Stimulated activated CD4-positive, alpha-beta T cell treated with anti-CD3 and anti-CD28 coated beads, TNF-alpha, amount 100 ng/mL, for 4 hours (primary cell): ENCODE measurements at places on chromosomes 1 and 21.

GRCh38 chr1:8664887-8665286 lies 152.6 kb downstream of the RERE start:
- DNase-seq: no peak

DNA sequence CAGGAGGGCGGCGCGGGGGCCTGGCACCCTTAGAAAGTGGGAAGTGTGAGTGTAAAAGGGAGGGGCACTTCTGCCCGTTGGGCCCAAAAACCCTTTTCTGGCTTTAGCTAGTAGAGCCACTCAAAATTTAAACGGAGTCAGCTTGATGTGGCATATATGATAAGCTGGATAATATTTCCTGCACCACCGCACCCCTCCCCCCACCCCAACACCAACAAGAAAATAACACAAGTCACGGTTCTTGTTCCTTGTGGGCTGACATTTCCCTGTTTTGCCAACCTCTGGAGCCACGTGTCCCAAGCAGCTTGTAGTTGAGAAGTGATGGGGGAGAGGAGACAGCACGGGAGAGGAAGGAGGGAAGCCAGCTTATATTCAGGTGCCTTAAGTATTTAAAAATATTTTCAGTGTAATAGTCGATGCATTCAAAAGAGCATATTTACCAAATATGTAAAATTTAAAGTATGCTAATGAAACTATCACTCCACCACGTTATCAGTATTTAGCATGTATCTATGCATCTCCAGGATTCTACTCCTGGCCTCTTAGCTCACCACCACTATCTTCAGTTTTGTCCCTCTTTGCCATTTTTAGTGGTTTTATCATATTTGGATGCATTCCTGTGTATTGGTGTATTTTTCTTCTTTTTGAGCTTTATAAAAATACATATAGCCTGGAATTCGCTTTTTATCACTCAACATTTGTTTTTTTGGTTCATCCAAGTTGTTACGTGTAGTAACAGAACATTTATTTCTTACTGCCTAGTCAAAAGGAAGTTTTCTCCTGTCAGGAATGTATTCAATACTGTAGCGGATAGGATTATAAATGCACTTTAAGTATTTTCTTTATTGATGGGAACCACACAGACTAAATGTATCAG lies 773 bp upstream of the DDX59 start:
- no peak for DNase-seq

DNA sequence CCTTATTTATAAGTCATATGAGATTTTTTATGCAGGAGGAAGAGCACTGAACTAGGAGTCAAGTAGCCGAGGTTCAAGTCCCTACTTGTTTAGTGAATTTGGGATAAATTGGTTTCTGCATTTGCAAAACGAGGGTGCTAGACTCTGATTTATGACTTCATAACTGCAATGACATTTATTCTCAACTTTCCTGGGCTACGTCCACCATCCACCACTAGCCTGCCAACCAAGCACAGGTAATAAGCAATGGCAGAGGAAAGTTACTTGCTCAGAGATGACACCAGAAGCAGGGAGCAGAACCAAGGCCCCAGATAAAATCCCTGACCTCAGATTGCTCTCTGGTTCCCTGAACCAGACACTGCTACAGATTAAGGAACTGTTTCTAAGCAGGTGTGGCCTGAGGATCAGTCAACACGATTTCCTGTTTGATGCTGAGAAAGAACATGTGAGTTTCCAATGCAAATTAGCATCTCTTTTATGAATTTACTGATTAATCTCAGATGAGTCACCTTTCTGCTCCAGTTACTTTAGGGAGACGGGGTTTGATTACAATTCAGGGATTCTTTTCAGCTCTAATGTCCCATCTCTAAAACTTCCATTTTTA lies 52.7 kb downstream of the PLPP3 start:
- DNase-seq: no peak

- no peak for DNase-seq
These were observed 10.2 kb downstream of the SETSIP start for GRCh38 chr1:92065042-92065441.

DNA sequence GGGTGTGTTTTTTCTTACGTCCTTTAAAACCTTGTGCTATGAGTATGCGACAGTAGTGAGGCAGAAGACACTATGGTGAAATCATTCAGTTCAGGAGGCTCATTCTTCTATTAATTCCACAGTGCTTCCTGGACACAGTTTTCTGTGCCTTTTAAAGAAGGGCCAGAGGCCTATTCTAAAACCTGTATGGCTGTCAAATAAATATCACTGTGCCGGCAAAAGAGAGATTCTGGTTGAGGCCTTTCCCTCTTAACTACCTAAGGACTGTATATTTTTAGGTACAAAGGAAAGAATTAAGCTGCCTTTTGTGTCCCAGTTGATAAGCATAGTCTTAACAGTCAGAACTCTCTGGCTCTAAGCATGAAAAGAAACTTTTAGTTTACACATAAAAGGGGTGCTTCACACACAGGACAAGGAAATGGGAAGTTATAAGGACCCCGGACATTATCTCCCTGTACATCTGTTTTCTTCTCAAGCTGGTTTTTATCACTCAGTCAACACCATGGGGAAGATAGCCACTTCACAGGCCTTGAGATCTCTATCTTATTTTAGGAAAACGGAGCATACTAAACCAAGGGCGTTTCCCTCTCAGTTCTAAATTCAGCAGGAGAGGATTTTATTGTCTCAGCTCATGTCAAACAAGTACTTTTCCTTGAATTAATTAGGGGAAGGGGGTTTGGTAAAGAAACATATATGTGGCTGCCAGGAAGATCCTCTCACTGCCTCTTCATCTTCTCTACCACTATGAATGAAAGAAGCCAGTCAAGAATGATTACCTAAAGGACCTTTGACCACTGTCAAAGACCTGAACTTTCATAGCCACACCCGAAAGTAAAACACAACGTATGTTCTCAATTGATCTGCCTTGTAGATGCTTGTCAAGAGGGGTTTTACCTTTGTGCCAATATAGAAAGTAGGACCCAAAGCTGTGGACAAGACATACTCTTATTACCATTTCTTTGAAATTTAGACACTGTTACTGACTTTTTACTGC lies 71.4 kb upstream of the HSPA13 start:
- no peak for DNase-seq

- DNase-seq: no peak
These were observed 18.3 kb downstream of the CLIC6 start for GRCh38 chr21:34687065-34687464.

GRCh38 chr1:23249787-23250454 lies 32.6 kb upstream of the HTR1D start:
- DNase-seq: no peak

DNA sequence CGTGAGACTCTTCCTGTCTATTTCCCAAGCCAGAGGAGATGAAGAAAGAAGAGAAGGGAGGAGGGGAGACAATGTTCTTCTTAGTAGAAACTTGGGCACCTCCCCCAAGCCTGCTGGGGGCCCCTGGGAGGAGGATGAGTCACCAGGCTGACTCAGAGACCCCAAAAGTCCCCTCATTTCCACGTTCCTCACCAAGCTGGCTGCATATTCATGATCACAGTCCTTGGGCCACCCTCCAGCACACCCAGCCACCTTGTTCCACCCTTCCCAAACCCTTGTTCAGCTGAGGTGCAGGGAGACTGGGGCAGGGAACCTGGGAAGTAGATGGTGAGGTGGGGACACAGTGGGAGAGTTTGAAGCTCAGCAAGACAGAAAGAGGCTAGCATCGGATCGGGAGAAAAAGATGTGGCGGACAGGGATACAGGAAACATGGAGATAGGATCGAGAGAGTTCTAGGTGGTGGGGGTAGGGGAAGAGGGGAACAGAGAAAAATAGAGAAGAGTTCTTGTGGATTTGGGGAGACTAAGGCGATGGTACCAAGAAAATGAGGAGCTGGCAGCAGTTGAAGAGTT lies 712 bp downstream of the RAB13 start:
- no peak for DNase-seq

DNA sequence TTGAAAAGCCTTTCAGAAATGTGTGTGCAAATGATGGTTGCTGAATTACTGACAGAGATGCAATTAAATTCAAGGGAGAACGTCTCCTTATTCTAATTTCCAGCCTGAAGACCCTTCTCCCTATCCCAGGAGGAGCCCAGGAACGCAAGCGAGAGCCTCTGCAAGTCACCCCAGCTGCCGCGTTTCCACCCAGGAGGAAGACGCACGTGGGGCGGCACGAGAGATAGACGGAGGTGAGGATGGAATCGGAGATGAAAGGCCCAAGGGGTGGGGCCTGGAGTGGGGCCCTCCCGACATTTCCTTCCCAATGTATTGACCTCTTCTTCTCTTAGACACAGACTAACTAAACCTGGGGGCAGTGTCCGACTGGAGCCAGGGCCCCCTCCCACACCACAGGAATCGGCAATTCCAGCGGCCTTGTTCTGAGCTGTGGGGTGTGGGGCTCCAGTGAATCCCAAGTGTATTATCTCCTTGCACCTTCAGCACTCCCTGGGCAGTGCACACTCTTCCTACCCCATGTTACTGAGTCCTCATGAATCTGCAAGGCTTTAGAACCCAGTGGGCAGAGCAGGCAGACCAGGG lies 322.5 kb downstream of the AJAP1 start:
- DNase-seq: no peak

GRCh38 chr21:44890961-44891541 lies 17.6 kb upstream of the PTTG1IP start:
- no peak for DNase-seq

- DNase-seq: no peak
These were observed 22.6 kb upstream of the GBP4 start for GRCh38 chr1:89221341-89221740.

GRCh38 chr1:118210051-118210722 lies 25.2 kb upstream of the SPAG17 start:
- no peak for DNase-seq

GRCh38 chr1:112061056-112061455 lies 71.6 kb upstream of the KCND3 start:
- DNase-seq: no peak

DNA sequence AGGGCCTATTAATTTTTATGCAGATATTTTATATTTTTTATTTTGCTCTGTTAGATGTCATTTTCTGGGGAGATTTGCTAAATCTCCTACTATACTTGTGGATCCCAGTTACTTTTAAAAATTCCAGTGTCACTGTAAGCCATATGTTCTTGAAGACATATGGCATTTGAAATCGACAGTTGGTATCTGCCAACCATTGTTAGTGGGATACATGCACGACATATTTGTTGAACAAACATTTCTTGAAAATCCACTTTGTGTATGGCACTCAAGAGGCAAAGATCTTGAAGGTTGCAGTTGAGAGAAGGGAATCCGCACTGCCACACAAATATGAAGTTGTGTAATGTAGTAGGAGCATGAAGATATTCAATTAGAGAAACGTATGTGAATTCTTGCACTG lies 287.7 kb downstream of the HHAT start:
- DNase-seq: no peak

DNA sequence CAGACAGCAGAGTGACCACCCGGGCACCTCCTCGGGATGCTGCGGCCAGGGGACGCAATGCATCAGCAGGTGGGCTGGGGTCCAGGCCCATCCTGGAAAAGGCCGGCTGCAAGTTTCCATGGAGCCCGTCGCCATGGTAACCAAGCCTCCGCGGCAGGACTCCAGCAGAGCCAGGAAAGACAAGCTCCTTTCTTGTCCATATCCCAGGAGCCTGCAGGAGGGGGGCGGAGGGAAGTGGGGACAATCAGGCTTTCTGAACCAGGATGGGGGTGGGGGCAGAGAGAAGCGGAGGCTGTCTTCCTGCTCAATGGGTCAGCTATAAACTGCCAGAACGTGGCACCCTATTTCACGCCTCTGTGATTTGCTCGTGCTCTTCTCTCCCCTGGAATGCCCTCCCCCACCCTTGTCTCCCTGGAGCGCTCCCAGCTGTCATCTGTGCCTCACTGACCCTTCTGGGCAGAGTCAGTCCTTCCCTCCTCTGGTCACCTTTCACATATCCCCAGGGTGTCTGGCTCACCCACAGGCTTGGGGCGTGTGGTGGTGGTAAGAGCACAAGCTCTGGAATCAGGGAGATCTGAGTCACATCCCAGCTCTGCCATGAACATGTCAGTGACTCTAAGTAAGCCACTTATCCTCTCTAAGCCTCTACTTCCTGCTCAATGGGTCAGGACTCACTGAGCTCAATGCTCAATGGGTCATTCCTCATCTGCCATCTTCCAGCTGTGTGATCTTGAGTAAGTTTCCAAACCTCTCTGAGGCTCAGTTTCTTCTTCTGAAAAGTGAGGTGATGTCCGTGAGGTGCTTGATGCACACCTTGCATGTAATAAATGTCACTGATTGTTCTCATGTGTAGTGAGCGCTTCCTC lies 58.9 kb upstream of the LAPTM5 start:
- no peak for DNase-seq

DNA sequence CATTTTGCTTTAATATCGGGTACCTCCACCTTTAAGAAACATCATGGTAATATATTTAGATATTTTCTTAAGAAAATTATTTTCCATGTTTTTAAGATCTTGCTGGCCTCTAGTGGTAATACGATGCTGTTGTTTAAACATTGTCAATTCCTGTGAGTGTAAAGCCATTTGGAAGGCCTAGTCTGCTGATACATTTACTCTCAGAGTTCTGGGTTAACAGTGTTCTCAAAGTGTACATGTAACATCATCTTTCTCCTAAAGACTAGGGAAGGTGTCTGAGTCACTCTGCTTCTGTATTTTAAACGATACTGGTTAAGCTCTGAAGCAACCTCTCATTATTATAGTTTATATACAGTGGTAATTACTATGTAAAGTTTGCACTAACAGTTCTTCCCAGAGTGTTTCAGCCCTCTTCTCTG lies 189.1 kb downstream of the RASAL2 start:
- DNase-seq: no peak

DNA sequence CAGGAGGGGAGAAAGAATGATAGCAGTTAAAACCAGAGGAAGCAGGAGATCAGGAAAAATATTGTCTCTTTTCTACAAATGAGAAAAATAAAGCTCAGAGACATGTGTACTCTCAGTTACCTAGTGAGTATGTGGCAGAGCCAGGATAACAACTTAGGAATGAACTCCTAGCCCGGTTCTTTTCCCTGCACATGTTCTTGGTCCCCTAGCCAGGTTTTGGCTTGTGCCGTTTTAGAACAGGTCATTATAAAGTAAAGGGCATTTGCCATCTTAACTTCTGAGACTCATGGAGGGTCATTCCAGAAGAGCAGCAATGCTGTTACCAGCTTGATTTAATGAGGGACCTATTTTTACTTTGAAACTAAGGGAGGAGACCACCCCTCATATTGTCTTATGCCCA lies 48.1 kb upstream of the DAB1 start:
- no peak for DNase-seq

DNA sequence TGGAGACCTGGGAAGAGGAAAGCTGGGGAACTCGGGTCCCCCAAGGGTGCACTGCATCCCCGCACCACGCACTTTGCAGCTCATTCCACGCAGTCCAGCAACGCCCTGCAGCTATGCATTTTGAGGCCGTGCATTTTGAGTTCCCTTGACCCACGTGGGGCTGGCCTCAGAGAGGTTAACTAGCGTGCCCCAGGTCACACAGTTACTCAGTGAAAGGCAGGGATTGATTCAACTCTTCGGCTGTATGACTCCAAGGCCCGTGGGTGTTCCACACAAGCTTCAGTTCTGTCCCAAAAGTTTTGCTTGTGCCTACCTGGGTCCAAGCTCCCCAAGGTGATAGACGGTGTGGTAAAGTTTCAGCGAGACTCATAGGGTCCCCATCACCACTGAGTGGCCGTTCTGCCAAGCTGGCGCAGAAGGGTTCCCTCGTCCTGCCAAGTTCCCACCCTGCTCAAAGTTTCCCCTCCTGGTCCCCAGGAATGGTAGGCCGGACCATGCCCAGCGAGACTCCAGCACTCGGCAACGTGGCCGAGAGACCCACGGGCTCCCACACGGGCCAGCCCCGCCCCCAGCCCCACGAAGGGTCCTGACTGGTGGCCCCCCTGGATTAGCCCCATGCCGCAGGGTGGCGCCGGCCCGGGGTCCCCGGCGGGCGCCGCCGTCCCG lies 611 bp downstream of the HSPG2 start:
- DNase-seq: no peak

GRCh38 chr1:108512239-108513043 lies 47.5 kb upstream of the EEIG2 start:
- DNase-seq: no peak
